ENCODE measurements at places on chromosomes 2 and 18.

DNA sequence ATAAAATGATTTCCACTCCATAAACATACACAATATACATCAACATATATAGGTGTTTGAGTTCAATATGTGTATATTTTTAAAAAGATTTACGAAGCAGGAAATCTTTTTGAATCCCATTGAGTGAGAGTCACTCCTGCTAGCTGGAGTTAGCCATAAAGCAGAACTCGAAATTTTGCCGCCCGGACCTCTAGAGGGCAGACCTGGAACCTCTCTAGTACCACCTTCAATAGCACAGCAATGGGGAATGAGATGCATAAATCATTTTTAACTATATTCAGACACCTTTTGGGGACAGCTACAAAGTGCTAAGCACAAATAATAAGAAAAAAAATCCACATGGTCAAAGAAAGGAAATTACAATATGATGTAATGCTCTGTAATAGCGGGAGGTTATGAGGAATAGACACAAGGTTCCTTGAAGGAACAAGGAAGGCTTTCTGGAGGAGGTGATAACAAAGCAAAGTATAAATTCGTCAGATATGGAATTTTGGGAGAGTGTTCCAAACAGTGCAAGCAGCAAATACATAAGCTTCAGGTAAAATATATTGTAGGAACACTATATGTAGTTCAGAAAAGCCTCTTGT lies 533.4 kb downstream of the ERBB4 start:
- DNase-seq: no peak

- DNase-seq: no peak
Measured at GRCh38 chr2:86416146-86416545, 25.0 kb upstream of the KDM3A start.

DNA sequence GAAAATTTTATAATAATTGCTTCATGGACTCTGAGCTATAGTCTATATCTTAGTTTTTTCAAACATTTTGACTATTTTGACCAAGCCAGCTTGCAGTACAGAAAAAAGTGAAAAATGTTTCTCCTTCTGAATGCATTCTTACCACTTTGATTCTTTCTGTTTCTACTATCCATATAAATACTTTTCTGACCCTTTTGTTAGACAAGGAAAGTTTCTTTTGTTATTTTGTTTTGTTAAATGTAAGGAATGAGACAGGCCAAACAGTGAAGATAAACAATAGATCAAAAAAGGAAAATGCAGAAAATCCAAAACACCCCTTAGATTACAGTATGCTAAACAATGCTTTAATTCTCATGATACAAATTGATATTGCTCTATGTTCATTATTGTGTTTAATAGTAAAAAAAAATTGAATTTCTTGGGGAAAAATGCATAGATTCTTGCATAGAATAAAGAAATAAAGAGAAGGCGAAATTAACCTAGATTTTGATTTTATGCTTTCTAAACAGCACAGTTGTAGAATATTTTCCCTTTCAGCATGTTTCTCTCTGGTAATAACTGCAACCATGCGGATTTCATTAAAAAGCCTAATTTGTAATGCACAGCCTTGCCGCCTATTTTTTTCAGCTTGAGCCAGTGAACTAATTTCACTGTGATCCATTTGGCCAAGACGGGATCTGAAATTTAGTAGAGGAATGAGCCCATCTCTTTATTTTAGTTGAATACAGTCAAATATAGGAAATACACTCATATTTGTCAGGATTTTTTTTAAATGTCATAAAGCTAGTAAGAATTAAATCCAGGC lies 976 bp downstream of the TNFAIP6 start:
- no peak for DNase-seq

GRCh38 chr18:26479681-26480079 lies 68.7 kb downstream of the KCTD1 start:
- no peak for DNase-seq

DNA sequence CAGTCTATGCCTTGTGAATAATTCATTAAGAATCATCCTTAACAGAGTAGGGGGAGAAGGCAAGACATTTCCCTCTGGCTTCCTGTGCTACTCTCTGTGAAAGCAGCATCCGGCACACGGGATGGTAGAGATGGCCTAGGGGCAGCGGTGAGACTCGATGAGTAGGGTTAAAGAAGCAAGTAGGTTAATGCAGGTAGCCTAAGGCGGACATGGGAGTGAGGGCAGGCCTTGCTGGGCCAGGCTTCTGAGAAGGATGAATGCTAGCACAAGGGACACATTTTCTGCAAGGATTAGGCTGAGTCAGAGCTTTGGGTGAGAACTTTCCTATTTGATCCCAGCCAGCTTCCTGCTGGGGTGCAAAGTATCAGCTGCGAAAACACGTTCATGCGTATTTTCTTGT lies 80.8 kb downstream of the NXPH2 start:
- no peak for DNase-seq

- no peak for DNase-seq
Measured at GRCh38 chr18:56902653-56903052, 244.2 kb upstream of the BOD1L2 start.

DNA sequence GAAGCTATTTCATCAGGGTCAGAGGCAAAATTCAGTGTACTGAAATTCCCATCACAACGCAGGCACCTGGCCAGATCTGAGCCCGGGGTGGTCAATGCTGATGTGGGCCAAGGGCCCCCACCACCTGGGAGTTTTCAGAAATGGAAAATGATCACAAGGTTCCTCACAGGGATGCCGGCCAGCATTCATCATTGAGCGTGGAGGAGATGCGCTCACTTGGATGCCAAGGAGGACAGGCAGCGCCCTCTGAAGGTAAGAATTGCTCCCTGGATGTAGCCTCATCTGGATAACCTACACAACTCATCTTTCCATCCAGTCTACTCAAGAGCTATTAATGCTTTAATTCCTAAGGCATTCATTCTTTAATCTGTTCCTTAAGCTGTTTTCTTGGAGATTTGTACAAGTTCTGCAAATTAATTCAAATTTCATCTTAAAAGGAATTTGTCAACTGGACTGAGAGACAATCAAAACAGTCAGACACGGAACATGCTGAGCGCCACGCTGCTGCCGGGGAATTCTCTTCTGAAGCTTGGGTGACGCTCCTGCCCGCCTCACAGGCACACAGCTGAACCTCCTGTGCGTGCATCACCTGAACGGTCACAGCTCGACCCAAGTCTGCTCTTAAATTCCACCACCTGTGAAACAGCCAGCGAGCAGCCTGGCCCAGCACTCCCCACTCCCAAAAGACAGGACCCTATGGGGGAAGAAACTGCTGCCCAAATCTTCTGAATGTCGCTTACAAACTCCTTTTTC lies 206.7 kb downstream of the HDAC4 start:
- no peak for DNase-seq

DNA sequence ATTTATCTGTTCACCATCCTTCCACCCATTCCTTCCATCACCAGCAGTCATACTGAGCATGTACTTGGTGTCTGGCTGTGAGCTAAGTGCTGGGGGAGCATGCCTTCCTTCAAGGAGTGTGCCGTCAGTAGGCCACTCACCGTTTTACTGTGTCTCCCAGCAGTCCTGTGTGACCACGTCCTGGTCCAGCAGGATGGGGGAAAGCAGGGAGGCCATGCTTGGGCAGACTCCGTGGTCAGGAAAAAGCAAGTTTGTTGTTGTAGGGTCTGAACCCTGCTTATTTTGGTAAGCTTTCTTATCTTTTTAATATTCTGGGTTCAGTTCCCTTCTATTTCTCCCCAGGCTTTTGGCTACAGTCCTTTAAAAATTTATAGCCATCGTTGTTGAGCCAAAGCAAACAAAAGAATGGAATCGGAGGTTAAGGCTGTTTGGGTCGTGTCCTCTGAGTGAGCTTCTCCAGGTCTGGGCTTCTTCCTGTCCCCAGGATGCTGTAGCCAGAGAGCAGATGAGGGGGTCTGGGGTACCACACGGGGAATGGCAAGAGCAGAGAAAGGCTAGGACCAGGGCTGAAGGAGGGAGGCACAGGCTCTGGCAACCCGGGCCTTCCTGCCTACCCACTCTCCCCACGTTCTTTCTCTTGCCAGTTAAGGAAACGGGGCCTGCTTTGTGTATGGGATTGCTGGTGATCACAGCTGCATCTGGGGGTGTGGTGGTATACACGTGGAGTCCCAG lies 13.5 kb downstream of the SLC30A3 start:
- DNase-seq: no peak

DNA sequence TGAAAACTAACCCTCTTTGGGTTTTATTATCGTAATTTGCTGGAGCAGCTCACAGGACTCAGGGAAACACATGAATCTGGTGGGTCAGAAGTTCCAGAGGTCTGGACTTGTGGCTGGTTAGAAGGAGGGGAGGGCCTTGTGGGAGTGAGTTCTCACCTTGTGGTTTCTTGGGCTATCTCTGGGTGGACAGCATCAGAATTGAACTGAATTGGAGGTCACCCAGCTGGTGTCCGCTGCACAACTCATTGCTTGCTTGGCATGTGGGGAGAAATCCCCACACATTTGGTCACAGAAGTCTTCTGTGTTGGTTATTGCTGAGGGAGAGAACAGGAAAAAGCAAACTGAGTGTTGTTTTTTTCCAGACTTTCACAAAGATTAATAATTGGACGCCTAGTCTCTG lies 27.5 kb downstream of the ZNF892 start:
- no peak for DNase-seq

- no peak for DNase-seq
Measured at GRCh38 chr18:8450898-8451665, 158.2 kb upstream of the RAB12 start.

GRCh38 chr2:239337122-239337876 lies 63.5 kb downstream of the HDAC4 start:
- no peak for DNase-seq

GRCh38 chr2:70842401-70842800 lies 6.8 kb upstream of the CD207 start:
- DNase-seq: no peak

GRCh38 chr18:6096730-6097129 lies 201.4 kb upstream of the TMEM200C start:
- DNase-seq: no peak

GRCh38 chr2:30068067-30068466 lies 78.7 kb upstream of the YPEL5 start:
- DNase-seq: no peak

GRCh38 chr2:166188084-166188483 lies 60.3 kb upstream of the SCN1A start:
- DNase-seq: no peak

GRCh38 chr2:46937471-46937901 lies 21.9 kb upstream of the MCFD2 start:
- DNase-seq: no peak

DNA sequence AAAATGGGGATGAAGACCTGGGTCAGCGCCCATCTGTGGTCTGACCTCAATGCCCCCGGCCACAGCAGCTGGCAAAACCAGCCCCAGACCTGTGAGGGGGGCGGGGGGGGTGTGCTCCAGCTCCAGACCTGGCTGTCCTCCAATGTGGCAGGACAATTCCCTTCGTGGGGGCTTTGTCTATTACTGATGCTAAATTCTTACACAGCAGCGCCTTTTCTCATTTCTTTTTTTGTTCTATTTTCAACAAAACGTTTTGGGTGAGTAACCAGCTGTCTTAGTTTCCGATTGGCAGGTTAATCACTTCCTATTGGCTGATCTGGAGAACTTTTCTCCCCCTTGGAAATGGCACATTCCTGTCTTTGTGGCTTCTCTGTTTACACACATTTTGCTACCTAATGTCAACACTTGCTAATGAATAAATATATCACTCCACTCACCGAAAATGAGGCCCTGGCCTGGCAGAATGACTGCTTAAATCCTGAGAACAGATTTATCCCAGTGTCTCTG lies 4.4 kb downstream of the SMAD7 start:
- DNase-seq: no peak

DNA sequence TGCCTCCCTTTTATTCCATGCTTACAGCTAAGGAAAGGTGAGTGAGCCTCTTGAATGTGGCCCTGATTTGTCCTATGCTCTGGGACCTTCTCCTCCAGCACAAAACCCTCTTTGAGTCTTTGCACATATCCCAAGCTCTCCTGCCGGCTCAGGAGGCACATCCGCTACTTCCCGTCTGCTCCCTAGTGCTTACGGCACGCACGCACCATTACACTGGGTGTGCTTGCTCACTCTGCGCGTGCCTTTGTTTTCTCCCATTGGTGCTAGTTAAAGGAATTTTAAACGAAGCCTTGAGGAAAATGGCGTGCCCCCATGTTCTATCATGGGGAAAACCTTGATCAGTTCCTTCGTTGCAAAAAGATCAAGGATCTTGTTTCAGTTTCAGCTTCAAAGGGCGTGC lies 7.9 kb upstream of the DGKD start:
- no peak for DNase-seq

DNA sequence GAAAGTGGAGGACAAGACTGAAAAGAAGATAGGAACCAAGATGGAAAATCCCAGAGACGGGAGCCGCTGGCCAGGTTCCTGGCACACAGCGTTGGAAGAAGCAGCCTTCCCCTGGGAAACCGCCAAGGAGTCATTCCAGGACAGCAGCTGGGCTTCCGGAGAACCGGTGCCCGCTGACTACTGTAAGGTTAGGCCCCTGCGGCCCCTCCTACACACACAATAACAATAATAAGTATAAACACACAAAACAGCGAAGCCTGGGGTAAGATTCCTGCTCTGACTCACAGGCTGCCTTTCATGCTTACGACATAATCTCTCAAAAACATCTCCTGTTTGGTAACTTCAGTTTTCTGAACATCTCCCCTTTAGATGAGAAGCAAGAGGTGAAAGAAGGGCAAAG lies 28.1 kb upstream of the MYCN start:
- no peak for DNase-seq

DNA sequence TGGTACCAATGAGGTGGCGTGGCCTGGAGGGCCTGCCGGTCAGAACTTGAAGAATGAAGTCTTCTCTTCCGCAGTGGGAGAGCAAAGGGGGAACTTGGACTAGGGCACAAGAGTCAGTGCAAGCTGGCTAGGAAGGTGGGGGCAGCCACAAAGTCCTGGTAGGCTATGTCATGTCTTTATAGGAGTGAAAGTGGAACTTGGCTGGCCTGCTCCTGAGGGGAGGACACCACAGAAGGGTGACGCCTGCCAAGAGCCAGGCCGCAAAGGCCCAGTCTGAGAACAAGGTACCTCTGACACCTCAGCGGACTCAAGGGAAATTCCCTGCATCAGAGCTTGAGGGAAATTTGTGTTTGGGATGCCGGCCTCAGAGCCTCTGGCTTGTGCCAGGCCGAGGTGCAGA lies 32.2 kb upstream of the MAP3K20 start:
- no peak for DNase-seq
